RWPE2 (cell line): ENCODE measurements at places on chromosomes 16 and 17.

GRCh38 chr17:50219342-50219741 lies 17.9 kb upstream of the COL1A1 start:
- H3K27me3 ChIP-seq = no peaks in the 10 kb centered on the region
- peak; percentile 65 for DNase-seq
- H3K27ac ChIP-seq = peak overlapping the region; percentile 94
- peaks cover 39% of the 10 kb centered on the region for H3K4me1 ChIP-seq
- H3K36me3 ChIP-seq = no peaks in the 10 kb centered on the region
- no peak overlapping the region for H3K4me3 ChIP-seq

DNA sequence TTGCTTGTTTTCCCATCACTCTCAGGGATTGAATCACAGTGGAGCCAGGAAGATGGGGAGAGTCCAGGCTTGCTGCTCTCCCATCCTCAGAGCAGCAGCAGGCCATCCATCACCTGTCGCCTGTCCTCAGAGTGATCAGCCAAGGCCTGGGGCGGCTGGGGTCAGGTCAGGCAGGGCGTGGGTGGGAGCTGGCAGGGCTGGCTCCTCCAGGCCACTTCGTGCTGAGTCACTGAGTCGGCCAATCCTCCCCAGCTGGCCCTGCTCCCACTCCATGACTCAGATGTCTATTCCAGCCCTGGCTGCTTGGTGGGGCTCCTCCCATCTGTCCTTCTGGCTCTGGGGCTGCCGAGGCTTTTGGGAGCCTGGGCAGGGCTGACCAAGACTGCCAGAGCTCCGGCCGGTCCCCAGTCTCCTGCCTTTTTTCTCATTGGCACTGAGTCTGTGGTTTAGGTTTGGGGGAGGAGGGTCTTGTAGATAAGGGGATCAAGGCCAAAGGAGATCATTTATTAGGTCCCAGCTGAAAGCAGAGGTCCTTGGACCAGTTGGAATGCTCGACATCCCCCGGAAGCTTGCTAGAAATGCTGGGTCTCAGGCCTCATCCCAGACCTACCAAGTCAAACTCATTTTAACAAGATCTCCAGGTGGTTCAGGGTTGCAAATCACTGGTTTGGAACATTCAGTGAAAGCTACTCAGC lies 72.7 kb downstream of the ABCC1 start:
- no peaks in the 10 kb centered on the region for H3K27me3 ChIP-seq
- H3K4me1 ChIP-seq = peaks cover 27% of the 10 kb centered on the region
- H3K36me3 ChIP-seq = peaks cover 53% of the 10 kb centered on the region
- H3K27ac ChIP-seq = peak overlapping the region; percentile 52
- DNase-seq = peak; percentile 95

DNA sequence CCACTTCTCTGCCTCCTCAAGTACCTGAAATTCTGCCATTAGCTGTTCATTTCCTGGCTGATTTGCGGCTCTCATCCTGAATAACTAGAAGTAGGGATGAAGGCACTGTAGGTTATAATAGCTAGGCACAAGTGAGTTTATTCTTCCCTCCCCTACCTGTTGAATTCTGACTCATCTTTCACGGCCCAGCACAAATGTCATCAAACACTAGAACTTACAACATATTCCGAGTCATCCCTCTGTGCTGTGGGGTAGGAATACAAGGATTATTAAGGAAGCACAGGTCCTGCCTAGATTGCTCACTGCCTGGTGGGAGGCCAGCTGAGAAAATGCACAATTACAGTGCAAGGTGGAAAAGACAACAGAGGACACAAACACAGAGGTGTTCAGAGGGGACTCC lies 103.7 kb upstream of the ASIC2 start:
- H3K4me1 ChIP-seq = no peaks in the 10 kb centered on the region
- no peak overlapping the region for H3K27ac ChIP-seq
- H3K4me3 ChIP-seq = no peak overlapping the region
- DNase-seq = no peak

DNA sequence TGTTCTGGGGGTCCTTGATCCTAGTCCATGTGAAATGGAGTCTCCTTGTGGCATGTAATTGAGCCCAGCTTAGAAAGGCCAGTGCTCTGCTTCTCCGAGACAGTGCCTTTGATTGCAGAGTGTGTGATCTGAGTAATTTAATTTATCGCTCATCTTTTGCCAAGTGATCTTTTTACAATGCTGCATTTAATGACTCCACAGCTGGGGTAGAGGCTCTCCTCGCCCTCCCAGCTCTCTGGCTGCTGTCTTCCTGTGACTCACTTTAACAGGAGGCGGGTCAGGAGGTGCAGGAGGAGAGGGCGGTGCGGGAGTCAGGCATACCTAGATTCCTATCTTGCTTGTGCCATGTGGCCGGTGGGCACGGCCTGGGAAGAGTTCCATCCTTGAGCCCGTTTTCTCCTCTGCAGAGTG lies 113.4 kb upstream of the FOXF1 start:
- peaks cover 15% of the 10 kb centered on the region for H3K4me1 ChIP-seq
- no peak for DNase-seq
- H3K27ac ChIP-seq = peak overlapping the region; percentile 5
- no peaks in the 10 kb centered on the region for H3K27me3 ChIP-seq
- H3K4me3 ChIP-seq = no peak overlapping the region

- H3K36me3 ChIP-seq = peaks cover 86% of the 10 kb centered on the region
- no peak overlapping the region for H3K4me3 ChIP-seq
- no peak overlapping the region for H3K27ac ChIP-seq
- no peaks in the 10 kb centered on the region for H3K4me1 ChIP-seq
- no peaks in the 10 kb centered on the region for H3K27me3 ChIP-seq
Measured at GRCh38 chr17:44801880-44802279, 28.2 kb downstream of the GJC1 start.

DNA sequence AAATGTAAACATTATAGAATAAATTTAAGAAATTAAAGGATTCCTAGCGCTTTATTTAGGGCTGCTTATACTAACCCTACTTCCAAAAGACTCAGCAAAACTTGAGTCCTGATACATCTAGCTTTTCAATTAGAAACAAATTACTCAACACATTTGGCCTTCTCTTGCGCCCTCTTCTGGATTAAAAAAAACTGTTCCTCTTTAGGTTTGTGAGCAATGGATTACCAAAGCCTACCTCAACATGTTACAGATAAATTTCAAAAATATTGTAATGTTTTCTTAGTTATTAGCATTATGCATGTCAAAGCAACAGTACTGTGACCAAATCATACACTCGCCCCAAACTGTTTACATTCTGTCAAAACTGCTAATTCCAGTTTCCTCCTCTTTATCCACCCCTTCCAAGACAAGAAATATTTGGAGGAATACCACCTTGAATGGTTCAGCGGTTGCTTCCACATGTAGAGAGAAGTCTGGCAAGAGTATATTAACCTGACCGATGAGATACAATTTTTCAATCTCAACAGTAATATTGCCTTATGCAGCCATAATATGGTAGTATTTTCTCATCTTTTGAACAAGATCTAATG lies 2.7 kb downstream of the NUFIP2 start:
- no peaks in the 10 kb centered on the region for H3K27me3 ChIP-seq
- peak overlapping the region; percentile 96 for H3K27ac ChIP-seq
- no peak for DNase-seq
- peak overlapping the region; percentile 58 for H3K4me3 ChIP-seq

GRCh38 chr17:17420082-17420481 lies 56.7 kb upstream of the MED9 start:
- no peak overlapping the region for H3K27ac ChIP-seq
- peaks cover 13% of the 10 kb centered on the region for H3K4me1 ChIP-seq
- DNase-seq = peak; percentile 36
- H3K27me3 ChIP-seq = no peaks in the 10 kb centered on the region
- H3K4me3 ChIP-seq = no peak overlapping the region
